ENCODE measurements at places on chromosomes 1 and 21. TPM values are rescaled to one million over a fixed set of nuclear protein-coding genes. Genes with fewer than 3 reads are reported as not detected.

The SELENOF gene
- total RNA-seq = 140 TPM

The PTPRC gene
- 564 TPM for total RNA-seq

The NTNG1 gene
- total RNA-seq = not detected

The ZNF124 gene
- total RNA-seq = 13.1 TPM

The CRYAA gene
- total RNA-seq = not detected

The RAB7B gene
- total RNA-seq = not detected

The GSTM2 gene
- total RNA-seq = 18.7 TPM

The KCNJ6 gene
- not detected for total RNA-seq

The AMY2A gene
- not detected for total RNA-seq

The ZBTB37 gene
- 7.7 TPM for total RNA-seq

The NIBAN1 gene
- 18.6 TPM for total RNA-seq

The S100A8 gene
- not detected for total RNA-seq

The RPTN gene
- not detected for total RNA-seq

GRCh38 chr1:14881775-14882672 is 271.5 kb upstream of the TMEM51 start:
- no peak for DNase-seq

GRCh38 chr1:38454236-38454635 is 405.3 kb downstream of the RRAGC start:
- no peak for DNase-seq

- DNase-seq = peak; percentile 82
Measured at GRCh38 chr1:179883745-179884138, 1.7 kb downstream of the TOR1AIP1 start.

GRCh38 chr1:18629659-18630510 is 761 bp upstream of the PAX7 start:
- DNase-seq = no peak

DNA sequence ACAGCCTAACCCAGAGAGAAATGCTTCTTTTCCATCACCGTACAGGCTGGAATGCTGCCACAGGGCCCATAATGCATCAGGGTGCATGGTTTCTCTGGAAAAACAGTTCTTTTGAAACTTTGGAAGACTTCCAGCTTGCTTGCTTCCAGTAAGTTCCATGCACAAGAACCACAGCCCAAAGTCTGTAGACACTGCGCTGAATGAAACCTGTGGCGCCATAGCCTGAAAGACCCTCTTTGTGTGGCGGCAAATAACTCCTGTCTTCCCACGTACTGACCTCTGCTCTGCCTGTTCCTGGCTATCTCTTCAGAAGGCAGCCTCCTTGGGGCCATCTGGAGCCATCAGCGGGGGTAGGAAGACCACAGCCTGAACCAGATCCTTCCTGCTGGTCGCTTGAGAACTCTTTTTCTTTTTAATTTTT is 15.1 kb downstream of the MIIP start:
- DNase-seq = no peak

- no peak for DNase-seq
Measured at GRCh38 chr1:113617438-113618141, 141.7 kb downstream of the PHTF1 start.

DNA sequence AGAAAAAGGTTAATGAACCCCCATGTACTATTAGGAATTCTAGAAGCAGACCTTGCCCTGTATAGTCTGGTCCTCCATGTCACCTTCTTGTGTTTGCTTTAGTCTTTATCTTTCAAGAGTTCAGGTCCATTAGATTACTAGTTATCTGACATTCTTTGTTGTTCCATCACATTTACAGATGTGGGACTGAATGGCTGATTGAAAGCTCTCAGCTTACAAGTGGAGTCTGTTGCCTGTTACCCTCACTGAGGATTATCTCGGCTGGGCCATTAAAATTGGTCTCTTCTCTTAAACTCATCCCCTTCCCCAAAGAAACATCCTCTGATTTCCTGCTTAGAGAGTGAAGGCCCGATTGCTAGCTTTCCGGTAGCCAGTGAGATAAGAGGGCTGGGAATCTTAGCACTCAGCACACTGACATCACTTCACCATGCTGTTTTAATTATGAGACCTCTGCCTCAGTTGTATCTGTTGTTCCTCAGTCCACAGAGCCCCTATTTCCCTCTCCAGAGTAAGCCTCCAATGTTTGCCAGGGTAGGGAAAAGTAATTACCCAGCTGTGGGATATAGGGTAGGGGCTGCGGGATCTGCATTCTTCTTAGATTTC is 76.8 kb downstream of the LPGAT1 start:
- no peak for DNase-seq

- DNase-seq = peak; percentile 70
Measured at GRCh38 chr1:9289711-9290485, 2.8 kb upstream of the SPSB1 start.

GRCh38 chr1:204343802-204344201 is 15.9 kb downstream of the PLEKHA6 start:
- DNase-seq = no peak

- no peak for DNase-seq
Measured at GRCh38 chr1:162663086-162663485, 30.8 kb downstream of the DDR2 start.

GRCh38 chr1:232538224-232538942 is 91.5 kb downstream of the SIPA1L2 start:
- peak; percentile 22 for DNase-seq

GRCh38 chr1:68473060-68473459 is 23.3 kb upstream of the RPE65 start:
- DNase-seq = no peak

GRCh38 chr21:22597660-22598255 is 1599.5 kb downstream of the NCAM2 start:
- no peak for DNase-seq

DNA sequence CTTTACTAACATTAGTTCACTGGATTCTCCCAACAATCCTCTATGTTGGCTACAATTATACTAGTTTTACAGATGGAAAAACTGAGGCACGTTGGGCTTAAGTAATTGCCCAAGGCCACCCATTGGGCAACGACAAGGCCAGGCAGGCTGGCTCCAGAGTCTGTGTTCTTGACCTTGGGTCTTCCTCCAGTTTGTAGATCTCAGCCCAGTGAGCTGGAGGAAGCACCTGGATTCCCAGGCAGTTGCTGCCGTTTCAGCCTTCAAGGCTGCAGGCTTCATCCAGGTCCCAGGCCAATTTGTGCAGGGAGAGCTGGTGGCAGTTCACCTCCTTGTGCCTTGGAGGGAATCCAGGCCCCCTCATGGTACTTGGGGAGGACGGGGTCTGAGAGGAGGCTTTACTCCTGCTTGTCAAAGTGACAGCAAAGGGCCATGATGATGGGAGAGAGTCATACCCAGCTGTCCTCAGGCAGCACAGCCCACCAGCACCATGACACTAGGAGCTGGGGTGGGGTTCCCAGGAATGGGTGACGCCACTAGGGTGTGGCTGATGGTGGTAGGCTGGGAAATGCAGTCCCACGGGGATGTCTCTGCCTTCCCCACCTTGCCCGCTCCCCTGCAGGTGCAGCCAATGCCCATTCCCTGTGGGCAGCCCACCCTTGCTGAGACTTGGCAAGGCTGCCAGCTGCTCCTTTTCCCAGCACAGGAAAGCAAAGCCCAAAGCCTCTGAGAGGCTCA is 27.1 kb downstream of the PKP1 start:
- no peak for DNase-seq

DNA sequence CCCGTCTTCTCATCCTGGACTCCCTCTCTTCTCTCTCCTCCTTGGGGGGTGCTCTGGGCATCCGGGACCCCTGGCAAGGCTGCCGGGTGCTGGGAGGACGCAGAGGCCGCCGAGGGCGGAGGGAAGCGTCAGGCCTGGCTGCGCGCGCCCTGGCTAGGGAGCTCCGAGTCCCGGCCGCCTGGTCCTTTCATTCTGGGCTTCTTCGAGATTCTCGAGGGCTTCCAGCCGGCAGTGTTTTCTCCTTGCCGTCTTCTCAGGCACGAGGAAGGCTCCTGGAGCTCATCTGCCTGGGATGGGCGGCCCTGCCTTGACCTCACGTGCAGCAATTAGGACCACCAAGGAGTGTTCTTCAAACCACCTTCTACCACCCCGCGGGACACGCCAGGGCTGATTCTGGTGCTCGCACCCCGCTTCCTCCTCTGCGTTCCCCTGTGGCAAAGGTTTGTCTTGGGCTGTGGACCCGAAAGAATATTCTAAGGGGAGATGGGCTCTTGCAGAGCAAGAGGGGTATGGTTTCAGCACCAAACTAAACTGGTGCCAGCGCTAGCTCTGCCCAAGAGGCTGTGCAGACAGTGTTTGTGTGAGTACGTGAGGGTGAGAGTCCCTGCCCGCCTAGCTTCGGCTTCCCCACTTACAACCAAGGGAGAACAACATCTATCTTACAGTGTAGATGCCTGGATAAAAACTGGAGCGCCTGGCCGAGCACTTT is 36.5 kb downstream of the PIK3CD start:
- peak; percentile 36 for DNase-seq

DNA sequence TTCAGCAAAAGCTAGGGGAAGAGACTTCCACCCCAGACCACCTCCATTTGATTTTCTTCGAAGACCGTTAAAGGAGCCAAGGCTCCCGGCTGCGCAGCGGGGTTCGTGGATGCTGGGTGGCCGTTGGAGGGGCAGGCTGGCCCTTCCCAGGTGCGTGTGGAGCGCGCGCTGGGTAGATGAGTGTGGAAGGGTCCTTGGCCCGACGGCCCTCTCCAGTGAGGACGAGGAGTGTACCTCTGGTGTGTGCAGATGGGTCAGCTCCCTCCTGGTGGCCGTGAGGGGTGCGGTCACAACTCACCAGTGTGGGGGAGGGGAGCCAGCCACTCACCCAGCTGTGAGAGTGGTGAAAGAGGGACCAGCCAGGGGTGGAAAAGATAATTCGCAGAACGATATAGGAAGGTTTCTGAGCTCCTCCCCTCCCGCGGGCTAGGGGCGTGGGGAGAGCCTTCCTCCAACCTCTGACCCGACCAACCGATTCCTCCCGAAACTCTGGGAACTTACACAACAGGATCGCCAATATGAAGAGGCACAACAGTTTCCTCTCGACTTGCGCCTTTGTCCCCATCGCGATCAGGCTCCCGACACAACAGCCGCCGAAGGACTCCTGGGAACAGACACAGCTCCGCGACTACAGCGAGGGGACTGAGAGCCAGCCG is at the start of gene F11R:
TSS of gene F11R (minus strand) at position 644 of the 656 bp plus-strand sequence. CDS start at position 565, 79 bp downstream.
- DNase-seq = peak; percentile 56

DNA sequence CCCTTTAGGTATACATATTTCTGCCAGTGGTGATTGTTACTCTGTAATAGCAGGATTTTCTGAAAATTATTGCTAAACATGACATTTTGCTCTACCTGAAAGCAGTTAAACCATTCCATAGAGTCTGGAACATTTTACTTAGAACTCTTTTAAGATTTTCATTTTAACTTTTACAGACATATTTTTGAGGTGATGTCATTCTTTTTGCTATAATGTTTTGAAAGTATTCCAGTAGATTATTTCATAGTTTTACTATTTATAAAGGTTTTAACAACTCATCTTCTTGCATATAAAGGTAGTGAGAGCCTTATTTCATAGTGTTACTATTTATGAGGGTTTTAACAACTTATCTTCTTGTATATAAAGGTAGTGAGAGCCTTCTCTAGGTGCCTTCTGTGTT is 42.9 kb downstream of the PTBP2 start:
- no peak for DNase-seq

- no peak for DNase-seq
Measured at GRCh38 chr1:10456048-10456447, 6.2 kb downstream of the CORT start.

Measured in activated CD4-positive, alpha-beta T cell treated with anti-CD3 and anti-CD28 coated beads for 36 hours (primary cell).